GM12891 (cell line): ENCODE measurements at places on chromosomes 16 and 17.

DNA sequence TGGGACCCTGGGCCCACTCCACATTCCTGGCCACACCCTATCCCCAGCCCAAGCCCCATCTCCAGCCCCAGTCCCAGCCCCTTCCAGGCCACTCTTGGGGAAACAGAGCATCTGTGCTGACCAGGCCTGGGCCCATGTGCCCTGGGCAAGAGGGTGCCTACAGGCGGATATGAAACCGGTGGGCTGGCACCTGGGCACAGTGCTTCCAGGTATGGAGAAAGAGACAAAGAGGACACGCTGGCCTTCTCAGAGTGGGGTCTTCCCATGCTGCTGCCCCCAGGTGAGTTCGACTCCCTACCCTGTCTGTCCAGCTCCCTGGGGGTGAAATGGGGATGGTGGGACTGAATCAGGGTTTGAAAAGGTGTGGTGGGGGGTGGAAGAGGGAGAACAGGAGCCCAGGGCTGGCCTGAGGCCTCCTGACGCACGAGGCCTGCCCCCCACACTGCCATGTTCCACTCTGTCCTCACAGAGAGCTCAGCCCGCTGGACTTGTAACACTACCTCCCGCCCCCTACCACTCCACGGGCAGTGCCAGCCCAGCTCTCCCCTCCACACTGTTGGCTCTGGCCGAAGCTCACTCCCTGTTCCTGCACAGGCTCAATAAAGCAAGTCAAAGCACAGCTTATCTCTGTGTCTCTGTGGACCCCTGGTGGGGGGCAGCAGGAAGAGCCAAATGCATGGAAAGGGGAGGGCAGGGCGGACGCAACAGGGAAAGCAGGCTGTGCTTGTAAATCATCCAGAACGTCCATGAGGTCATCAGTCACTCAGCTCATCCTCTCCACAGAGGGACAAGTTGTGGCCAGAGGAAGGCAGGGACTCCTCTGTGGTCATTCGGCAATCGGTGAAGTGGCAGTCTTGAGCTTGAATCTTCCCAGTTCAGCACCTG, 71.1 kb upstream of the TMEM97 start:
- no peak for DNase-seq

DNA sequence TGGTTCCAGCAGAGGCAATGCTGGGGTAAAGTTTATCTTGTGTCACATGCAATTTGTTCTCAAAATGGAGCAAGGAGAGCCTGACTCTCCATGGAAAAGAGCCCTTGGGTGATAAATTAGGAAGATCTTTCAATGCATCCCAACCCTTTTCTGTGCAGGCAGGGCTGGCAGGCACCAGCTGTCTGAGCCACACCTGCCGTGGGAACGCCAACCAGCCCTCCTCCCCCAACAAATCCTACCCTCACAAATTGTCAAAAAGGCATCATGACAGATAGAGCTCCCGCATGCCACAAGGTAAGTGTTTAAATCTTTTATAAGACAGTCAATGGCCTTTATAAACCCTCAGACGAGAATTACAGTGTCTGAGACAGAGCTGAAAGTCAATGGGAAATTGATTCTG, 418.5 kb upstream of the CDH5 start:
- no peak for DNase-seq

DNA sequence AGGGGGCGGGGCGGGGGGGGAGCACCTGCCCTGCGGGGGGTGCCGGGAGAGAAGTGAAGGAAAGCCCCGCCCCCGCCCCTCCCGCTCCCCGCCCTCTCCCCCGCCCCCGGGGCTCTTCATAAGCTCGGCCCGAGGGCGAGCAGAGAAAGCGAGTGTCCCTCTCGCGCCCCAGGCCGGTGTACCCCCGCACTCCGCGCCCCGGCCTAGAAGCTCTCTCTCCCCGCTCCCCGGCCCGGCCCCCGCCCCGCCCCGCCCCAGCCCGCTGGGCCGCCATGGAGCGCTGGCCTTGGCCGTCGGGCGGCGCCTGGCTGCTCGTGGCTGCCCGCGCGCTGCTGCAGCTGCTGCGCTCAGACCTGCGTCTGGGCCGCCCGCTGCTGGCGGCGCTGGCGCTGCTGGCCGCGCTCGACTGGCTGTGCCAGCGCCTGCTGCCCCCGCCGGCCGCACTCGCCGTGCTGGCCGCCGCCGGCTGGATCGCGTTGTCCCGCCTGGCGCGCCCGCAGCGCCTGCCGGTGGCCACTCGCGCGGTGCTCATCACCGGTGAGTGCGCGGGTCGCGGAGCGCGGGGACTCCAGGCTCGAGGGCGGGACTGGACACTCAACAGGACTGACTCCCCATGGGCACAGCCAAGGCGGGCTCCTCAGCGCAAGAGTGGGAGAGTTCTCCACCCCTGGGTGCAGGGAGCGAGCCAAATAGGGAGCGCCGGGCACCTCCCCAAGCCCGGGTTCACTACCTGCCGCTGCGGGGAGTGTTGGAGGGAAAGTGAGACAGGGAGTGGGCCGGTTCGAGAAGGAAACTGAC, at the start of gene HSD11B2:
TSS of gene HSD11B2 (plus strand) at position 145 of the 798 bp plus-strand sequence. CDS start at position 273, 128 bp downstream.
- peak; percentile 63 for DNase-seq

GRCh38 chr17:81693509-81694210, 9.5 kb upstream of the MRPL12 start:
- no peak for DNase-seq

- no peak for DNase-seq
Observed at GRCh38 chr17:76405967-76406647, 21.7 kb downstream of the SPHK1 start.

DNA sequence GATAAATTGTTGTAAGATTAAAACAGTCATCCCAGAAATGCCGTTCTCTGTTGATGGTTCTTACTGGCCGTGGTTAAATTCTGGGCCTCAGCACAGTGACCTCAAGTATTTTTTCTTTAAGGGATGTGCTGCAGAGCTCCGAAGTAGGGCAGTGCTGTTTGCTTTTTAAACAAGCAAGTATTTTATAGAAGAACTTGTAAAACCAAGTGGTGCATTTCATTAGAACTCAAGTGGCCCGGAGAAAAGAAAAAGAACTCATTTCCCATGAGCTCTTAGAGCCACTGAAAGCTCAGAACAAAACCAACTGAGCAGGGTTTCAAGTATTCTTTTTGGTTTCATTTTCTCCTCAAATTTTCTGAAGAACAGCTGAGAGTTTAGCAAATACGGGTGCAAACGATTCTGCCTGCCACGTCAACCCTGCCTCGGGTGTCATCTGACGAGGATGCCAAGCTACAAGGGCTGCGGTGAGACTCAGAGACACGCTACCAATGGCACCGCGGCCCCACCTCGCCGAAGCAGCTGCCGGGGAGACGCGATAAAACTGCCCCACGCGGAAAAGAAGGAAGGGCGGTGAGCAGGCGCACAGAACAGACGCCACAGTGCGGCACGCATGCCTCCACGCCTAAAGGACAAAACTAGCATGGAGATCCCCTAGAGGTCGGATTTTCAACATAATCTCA, 6.3 kb downstream of the LMF1 start:
- DNase-seq = no peak

DNA sequence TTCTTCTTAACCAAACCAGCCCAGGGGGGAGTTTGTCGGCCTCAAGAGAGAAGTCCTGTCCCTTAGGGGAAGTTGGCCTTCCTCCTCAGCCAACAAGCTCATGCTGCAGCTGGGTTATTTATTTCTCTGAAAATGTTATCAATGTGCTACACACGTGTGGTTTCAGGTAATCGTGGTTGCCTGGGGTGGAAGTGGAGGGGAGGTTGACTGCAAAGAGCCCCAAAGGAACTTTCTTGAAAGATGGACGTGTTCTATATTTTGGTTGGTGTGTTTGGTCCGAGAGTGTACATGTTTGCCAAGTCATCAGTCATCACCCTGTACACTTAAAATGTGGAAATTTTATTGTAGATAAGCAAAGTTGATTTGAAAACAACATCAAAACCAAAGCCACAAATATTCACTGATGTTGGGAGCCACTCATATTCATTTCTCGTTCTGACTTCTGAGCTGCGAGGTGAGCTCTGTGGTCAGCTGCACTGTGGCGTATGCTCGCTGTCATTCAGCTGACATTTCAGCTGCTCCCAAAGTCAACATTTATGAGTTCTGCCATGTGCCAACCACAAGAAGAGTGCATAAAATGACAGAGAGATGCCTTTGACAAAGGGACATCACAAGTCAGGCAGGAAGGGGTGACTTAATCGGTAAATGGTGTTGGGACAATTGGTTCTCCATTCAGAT, 26.5 kb upstream of the ADGRG1 start:
- no peak for DNase-seq

GRCh38 chr16:47905771-47906170, 250.0 kb downstream of the ABCC12 start:
- no peak for DNase-seq

DNA sequence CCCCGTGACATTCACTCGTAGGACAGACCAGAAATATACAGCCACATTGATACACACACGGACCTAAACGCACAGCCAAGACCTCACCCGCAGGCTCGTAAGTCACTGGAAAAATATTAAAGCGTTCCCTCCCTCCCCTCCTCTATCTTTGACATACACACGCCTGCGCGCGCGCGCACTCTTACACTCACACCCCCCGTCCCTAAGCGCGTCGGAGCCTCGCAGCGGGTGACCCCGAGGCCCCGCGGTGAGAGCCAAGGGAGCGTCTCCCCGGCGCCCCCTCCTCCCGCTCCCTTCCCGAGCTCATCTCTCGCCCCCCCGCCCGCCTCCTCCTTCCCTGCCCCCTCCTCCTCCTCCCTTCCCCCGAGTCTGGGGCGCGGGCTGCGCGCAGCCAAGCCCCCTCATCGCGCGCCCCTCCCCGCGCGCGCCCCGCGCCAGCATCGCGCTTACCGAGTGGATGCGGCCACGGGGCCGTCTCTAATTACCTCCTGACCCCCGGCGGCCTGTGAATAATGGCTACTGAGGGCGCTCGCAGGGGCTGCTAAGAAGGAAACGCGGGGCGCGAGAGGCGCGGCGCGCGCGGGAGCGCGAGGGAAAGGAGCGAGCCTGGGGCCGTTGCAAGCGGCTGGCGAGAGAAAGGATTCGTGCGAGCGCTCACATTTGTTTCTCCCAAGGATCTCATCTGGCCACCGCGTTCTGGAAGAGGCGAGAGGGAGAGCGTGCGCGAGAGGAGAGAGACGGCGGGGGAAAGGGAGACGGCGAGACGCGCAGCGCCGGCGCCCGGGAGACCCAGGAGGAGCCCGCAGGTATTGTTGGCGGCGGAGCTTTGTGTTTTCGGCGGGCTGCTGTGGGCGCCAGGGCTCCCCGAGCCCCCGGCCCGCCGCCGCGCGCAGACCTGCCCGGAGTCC, 42.4 kb downstream of the RAI1 start:
- DNase-seq = peak; percentile 73

GRCh38 chr17:18254888-18255649, 3.5 kb downstream of the FLII start:
- DNase-seq = no peak

GRCh38 chr16:84331998-84332780, 36.1 kb upstream of the ATP2C2 start:
- DNase-seq = no peak

GRCh38 chr17:74744714-74745547, 3.5 kb upstream of the NHERF1 start:
- no peak for DNase-seq

GRCh38 chr16:79090966-79091365, 509.6 kb downstream of the MAF start:
- DNase-seq = no peak

GRCh38 chr17:41711669-41712400, at the start of gene GAST:
Gene GAST (plus strand): TSS chr17:41712331. CDS start chr17:41715437, 3,106 bp downstream.
- DNase-seq = no peak

DNA sequence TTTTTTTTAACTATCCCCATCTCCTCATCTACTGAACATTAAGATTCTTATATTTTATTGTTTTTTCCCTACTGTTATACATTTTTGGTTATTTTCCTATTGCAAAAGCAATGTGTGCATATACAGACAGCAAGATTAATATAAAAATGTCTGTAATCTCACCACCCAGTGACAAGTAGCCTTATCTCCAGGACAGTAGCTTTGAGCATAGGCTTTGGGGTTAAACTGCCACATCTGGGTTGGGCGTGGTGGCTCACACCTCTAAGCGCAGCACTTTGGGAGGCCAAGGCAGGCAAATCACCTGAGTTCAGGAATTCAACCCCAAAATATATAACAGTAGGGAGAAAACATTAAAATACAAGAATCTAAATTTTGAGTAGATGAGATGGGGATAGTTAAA, 27.4 kb upstream of the SSTR2 start:
- no peak for DNase-seq

DNA sequence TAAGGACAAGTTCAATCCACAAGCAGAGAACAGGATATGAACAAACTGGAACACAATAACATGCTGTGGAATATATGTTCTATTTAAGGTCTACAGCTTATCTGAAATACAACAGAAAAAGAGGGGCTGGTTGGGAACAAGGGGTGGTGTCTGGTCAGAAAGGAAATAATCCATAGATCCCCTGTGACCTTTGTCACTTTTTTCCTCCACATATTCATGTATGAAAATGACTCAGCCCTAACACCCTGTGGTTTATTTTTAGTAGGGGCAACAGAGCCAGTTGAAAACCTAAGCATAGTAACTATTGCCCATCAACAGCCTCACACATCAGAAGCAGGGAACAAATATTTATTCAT, 12.3 kb upstream of the SPAG9 start:
- DNase-seq = no peak

- no peak for DNase-seq
Observed at GRCh38 chr17:72591289-72592241, 470.7 kb downstream of the SOX9 start.

- no peak for DNase-seq
Observed at GRCh38 chr17:36212272-36212605, 1.4 kb downstream of the CCL4L2 start.

DNA sequence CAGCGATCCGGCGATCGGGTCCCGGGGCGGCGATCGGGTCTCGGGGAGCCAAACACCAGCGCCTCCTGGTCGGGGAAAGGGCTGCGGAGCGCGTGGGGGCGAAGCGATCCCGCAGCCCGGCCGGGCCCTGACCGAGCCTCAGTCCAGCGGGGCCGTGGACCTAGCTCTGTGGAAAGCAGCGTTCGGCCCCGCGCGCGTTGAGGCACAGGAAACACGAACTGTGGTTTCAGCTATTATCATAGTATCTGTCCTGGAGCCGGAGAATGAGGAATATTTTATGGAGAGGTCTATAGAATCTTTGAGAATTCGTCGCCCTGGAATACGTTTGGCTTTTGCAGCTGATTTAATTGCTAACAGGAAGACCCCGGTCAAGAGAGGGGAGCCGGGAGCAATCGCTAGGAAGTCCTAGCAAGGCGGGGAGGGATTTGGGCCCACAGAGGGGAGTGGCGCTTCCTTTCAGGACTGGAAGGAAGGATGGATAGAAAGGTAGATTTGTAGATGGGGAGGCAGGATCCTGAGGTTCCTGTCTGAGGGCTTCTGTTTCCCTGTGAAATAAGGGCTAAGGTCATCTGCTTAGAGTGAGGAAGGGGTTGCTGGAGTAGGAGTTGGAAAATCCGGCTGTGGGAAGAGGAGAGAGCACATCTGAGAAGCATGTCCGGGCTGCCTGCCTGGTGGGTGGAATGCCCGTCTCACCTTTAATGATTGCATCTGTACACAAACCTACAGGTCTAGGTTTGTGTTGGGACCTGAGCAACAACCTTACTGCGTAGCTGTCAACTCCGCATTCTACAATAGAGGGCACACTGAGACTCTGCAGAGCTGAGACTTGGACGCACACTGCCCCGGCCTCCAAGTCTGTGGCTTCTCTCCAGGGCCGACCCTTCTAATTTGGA, 770 bp downstream of the CCNF start:
- no peak for DNase-seq

- DNase-seq = no peak
Observed at GRCh38 chr16:11303405-11304138, 22.4 kb upstream of the PRM1 start.
